Body of pancreas (tissue), 4 donors: ENCODE measurements at places on chromosomes 3 and 15. TPM values are rescaled to one million over a fixed set of nuclear protein-coding genes. Genes with fewer than 3 reads are reported as not detected.

HESX1 gene
- not detected for total RNA-seq

KLHL40 gene
- total RNA-seq: not detected

CHRM5 gene
- total RNA-seq: not detected

GRAMD1C gene
- 18.5 TPM for total RNA-seq

IGF1R gene
- 55.7 TPM for total RNA-seq

KLF15 gene
- total RNA-seq: 37.4 TPM

MAGEL2 gene
- 2.0 TPM for total RNA-seq

FBXW12 gene
- total RNA-seq: 23.7 TPM

MED12L gene
- total RNA-seq: 0.33 TPM

CCRL2 gene
- not detected for total RNA-seq

RAMAC gene
- total RNA-seq: 9.1 TPM

CLDN18 gene
- total RNA-seq: 10.1 TPM

POLQ gene
- total RNA-seq: 0.66 TPM

LAMB2 gene
- 337 TPM for total RNA-seq

TRIM42 gene
- not detected for total RNA-seq

PRICKLE2 gene
- 23.4 TPM for total RNA-seq

STAB1 gene
- total RNA-seq: 50.4 TPM

ISL2 gene
- total RNA-seq: not detected

STRIT1 gene
- total RNA-seq: not detected

SERPINI2 gene
- total RNA-seq: 167 TPM

DNA sequence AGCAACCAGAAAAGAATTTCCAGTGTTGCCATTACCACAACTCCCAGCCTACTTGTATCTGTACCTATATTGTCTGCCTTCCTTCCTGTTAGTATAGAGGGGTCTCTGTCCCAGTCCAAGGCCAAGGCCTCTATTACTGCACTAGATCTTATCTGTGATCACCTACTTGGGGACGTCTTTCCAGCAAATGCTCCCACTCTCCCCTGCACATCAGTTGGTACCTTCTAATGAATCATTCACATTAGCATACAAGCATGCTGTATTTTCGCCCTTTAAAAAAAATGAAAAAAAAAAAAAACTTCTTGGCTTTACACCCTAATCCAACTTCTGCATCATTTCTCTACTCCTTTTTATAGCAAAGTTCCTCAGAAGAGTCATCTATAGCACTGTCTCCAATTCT lies 4.8 kb upstream of the AVEN start:
- DNase-seq: no peak

- DNase-seq: no peak
Observed at GRCh38 chr3:140164922-140165590, 230.1 kb downstream of the CLSTN2 start.

GRCh38 chr15:40512440-40512839 lies 41.7 kb downstream of the CHST14 start:
- no peak for DNase-seq

- no peak for DNase-seq
Observed at GRCh38 chr15:42788725-42789124, 51.8 kb upstream of the CDAN1 start.

DNA sequence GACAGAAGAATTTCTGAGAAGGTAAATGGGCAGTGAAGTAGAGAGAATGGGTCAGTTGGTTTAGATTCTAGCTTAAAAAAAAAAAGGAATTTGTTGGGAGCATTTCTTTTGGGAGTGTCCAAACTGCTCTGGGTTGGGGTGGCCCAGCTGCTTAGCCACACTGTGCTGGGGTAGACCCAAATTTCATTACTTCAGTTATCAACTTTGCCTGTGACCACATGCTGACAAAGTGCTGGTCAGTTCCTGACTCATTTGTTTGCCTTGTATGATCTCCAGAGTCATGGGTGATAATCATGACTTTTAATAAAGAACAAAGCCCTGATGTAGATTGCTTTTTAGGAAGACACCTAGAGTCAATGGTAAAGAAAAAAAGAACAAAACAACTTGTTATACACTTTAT lies 121.5 kb upstream of the FGF7 start:
- DNase-seq: no peak

DNA sequence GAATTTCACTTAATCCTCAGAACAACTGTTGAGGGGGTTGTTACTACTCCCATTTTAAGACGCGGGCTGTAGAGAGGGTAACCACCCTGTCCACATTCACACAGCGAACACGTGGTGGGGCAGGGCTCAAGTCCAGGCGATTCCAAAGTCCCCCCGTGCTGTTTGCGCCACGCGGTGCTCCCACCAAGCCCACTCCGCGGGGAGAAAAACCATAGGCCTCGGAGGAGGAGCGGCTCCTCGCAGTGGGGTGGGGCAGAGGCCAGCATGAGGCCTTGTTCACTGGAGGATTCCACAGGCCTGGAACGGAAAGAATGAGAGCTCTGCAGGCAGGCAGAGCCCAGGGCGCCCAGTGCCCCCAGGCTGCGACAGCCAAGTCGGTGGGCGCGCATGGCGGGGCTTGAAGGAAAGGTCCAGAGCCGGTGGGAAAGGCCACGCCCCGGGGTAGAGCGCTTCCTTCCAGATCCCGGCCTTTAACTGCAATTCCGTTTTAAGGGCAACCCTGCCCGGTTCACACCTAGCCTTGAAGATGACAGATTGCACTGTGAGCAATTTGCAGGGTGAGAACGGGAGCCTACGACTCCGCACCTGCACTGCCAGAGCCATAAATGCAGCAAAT lies 161.8 kb upstream of the TBL1XR1 start:
- DNase-seq: peak; percentile 46

- peak; percentile 16 for DNase-seq
Observed at GRCh38 chr15:99169769-99170311, 65.0 kb downstream of the SYNM start.

GRCh38 chr15:41978534-41978933 lies 6.2 kb upstream of the EHD4 start:
- no peak for DNase-seq

DNA sequence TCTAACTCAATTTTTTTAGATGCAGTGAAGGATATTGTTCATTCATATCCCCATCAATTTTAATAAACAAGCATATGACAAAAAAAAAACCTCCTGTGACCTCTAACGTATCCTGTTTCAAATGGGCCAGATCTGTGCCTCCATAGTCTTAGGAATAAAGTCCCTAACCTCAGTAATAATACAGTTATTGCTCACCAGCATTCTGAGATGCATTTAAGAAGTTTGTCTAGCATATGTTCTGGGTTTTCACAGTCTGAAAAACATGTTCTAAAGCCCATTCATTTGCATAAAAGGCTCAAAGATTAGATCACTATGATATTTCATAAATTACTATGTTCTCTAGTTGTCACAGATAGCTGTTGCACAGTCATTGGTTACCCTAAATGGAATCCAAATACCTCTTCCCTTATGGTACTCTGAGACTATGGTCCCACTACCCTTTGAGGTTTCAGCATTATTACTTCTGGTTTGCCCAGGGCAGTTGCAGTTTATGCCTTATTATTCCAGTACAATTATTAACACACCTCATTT lies 190.1 kb downstream of the ZIC4 start:
- DNase-seq: no peak

DNA sequence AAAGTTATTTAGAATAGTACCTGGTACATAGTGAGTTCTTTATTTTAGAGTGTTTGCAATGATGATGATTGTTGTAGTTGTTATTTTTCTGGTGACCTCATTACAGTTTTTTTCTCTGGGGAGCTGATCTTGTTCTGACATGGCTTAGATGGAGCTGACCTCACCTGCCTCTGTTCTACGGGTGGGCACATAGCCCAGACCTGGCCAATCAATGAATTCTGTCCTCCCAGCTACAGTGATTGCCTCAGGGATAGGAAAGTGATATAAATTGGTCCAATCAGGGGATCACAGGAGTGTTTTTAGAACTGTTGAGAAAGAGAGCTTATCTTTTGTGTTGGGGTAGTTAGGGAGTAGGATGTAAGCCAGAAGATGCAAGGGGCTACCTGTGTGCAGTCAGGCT lies 3.2 kb upstream of the NANOGP8 start:
- no peak for DNase-seq

- DNase-seq: no peak
Observed at GRCh38 chr15:31367730-31368344, 41.2 kb downstream of the KLF13 start.

DNA sequence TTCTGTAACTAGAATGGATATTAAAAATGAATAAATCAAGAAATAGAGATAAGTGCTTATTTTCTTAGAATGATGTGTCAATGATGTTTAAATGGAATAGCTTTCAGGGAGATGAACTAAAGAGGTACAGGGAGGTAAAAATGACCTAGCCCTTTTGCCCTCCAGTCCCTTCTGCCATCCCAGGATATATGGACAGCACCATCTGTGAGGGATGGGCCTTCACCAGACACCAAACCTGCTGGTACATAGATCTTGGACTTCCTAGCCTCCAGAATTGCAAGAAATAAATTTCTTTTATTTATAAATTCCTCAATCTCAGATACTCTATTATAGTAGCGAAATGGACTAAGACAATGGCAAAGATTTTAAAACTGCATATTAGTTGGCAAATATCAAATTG lies 352.0 kb upstream of the THBS1 start:
- no peak for DNase-seq

GRCh38 chr3:25144430-25144829 lies 283.6 kb upstream of the RARB start:
- DNase-seq: no peak

DNA sequence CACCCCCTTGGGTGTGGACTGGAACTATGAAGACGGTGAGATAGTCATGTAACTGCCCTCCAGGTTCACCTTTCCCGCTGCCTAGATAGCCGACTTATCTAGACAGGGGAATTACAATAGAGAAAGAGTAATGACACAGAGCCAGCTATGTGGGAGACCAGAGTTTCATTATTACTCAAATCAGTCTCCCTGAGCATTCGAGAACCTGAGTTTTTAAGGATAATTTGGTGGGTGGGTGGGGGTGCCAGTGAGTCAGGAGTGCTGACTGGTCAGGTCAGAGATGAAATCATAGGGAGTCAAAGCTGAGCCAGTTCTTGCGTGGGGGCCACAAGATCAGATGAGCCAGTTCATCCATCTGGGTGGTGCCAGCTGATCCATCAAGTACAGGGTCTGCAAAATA lies 19.7 kb upstream of the DNAJC19 start:
- DNase-seq: no peak

GRCh38 chr3:155325263-155325835 lies 31.9 kb upstream of the STRIT1 start:
- DNase-seq: peak; percentile 44

DNA sequence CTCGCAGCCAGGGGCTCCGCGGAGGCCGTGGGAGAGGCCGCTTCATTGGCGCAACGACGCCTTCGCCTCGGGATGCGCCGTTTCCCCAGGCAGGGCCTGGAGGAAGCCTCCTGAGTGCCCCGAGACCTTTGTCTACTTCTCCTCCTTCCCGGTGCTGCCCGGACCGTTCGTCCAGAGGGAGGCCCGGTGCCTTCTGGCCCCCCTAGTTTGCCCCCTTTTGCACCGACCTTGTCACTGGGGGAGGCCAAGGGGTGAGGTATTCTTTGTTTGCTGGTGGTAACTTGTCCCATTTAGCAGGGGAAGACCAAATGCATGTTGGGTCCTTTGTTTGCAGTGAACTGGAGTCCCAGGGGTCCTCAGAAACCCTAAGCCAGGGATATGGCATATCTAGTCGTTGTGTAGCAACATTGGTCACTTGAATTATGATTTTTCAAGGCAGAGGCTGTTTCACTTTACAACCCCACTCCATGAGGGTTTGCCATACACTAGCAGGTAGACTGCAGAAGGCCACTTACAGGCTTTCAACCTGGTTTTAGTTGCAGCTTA lies 615 bp downstream of the DHX30 start:
- no peak for DNase-seq

- DNase-seq: no peak
Observed at GRCh38 chr3:19738846-19739245, 195.2 kb downstream of the EFHB start.

GRCh38 chr15:56910801-56911200 lies 7.6 kb upstream of the TCF12 start:
- no peak for DNase-seq

GRCh38 chr15:68272721-68273271 lies 4.7 kb upstream of the FEM1B start:
- DNase-seq: no peak

- no peak for DNase-seq
Observed at GRCh38 chr3:101942356-101942755, 93.0 kb downstream of the NFKBIZ start.

DNA sequence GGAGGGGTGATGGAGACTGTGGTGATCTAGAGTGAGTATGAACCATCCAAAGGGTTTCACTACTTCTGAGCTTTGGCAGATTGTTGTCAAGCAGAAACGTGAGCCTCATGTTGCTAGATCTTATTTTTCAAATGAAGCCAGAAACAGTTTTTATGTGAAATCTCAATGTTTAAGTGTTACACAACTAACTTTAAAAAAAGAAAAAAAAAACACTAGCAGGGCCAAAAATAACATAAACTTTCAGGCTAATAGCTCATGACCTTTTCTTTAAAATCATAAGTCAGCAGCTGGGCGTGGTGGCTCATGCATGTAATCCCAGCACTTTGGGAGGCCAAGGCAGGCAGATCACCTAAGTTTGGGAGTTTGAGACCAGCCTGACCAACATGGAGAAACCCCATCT lies 2.1 kb upstream of the HTR3D start:
- DNase-seq: no peak

GRCh38 chr15:40241269-40242212 lies 2.7 kb downstream of the PAK6 start:
- DNase-seq: no peak
